A549 treated with CORT108297 at 1 μM for 4 hours (cell line): ENCODE measurements at places on chromosomes 7 and 10. TPM values are rescaled to one million over a fixed set of nuclear protein-coding genes. Genes with fewer than 3 reads are reported as not detected.

The CCDC136 gene
- total RNA-seq: 1.7 to 3.0 TPM (median 2.4 TPM) in 5 replicates

The LRRC18 gene
- not detected in 5 replicates for total RNA-seq

The SSBP1 gene
- total RNA-seq: 259 to 361 TPM (median 286 TPM) in 5 replicates

The FFAR4 gene
- total RNA-seq: 0.14 to 0.25 TPM (median 0.22 TPM) in 5 replicates

The CH25H gene
- 0.06 to 0.07 TPM (median 0.07 TPM) in 3 of 5 replicates, not detected in the others for total RNA-seq

The CNPY1 gene
- total RNA-seq: not detected in 5 replicates

The SH2B2 gene
- total RNA-seq: 2.6 to 4.2 TPM (median 3.6 TPM) in 5 replicates

The DYNC1I1 gene
- 0.05 to 0.24 TPM (median 0.16 TPM) in 5 replicates for total RNA-seq
